ENCODE measurements at places on chromosomes 7 and 10.

- no peak for DNase-seq
These were observed 41.2 kb downstream of the TACR2 start for GRCh38 chr10:69375307-69376151.

GRCh38 chr10:71402005-71402404 lies 5.3 kb downstream of the CDH23 start:
- no peak for DNase-seq

GRCh38 chr7:143331179-143331801 lies 15.4 kb downstream of the CLCN1 start:
- no peak for DNase-seq

DNA sequence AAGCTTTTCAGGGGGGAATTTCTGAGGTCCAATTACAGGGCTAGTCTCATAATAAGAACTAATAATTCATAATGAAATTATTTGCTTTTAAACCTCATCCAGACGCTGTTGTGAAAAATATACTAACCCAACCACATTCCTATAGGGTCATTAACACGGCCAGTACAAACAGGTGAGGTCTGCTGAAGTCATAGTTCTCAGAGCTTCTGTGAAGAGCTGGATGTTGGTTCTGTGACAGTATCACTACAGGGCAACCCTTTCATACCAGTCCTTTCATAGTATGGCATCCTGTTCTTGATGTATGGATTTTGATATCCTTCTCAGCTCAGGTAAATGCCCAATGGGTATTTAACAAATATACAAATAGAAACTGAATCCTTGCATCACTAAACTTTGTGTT lies 62.3 kb upstream of the FAM133B start:
- DNase-seq: no peak

DNA sequence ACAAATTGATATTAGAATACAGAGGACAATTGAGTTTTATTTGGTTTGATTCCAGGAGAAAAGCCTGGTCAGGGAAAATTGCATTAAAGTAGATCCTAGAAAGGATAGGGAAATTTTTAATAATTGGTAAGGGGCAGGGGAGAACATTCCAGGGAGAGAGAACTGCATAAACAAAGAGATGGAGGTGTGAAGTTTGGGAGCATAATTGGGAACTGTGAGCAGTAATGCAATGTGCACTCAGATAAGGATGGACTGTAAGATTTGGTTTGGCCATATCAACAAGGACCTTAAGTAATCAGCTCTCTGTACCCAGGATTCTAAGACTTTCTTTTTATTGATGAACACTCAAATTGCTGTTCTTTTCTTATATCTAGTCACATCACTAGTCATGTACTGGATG lies 41.4 kb downstream of the ZMYND11 start:
- DNase-seq: no peak

DNA sequence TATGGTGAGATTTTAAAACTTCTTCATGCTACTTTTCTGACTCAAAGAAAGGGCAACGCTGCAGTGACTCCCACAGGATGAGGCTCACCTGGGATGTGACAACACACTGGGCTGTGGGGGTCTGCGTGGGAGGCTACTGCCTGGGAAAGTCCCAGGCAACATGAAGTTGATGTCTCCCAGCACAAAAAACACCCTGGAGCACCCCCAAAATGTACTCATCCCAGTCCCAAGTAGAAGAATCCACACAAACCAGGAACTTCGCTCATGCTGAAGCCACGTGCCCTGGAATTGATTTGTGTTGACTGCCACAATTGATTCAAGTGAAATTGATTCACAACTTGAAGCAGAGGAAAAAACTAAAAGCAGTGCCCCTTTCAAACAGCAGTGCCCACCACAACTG lies 24.9 kb upstream of the PTPRN2 start:
- DNase-seq: no peak

- DNase-seq: no peak
These were observed 14.2 kb downstream of the UCMA start for GRCh38 chr10:13219685-13220670.

- DNase-seq: no peak
These were observed 68.5 kb downstream of the TET1 start for GRCh38 chr10:68628576-68629127.

DNA sequence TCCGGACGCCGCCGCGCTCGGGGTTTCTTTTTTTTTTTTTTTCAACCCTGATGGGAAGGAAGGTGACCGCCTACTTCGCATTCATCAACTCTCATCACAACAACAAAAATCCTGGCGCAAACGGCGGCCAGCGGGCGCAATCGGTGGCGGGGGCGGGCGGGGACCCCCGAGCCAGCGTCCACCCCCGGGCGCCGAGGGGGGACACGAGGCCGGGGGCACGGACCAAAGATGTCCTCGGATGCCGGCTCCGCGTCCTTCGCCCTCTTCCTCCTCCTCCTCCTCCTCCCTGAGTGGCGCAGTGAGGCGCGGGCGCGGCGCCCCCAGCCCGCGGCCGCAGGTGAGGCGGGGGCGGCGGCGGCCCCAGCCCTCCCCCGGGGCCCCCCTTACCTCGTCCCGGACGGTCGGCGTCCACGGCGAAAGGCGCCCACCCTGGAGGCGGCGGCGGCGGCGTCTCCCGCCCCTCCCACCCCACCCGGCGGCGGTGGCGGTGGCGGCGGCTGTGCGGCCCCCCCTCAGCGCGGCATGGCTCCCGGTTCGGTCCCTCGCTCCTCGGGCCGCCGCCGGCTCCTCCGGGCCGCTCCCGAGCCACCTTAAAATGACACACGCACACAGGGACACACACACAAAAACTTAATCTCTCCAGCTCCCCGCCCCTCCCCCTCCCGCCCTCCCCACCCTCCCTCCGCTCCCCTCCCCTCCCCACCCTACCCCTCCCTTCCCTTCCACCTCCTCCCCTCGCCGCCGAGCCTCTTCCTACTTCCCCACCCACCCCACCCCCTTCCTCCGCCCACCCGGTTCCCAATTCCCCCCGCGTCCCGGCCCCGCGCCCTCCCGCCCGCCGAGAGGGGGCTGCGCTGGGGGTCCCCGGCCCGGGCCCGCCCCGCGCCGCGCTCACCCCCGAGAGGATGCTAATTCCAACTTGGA lies at the start of gene CTBP2:
Gene CTBP2, minus strand, starts transcription at position 632 of the 924 bp plus-strand sequence.
- DNase-seq: no peak

- DNase-seq: no peak
These were observed 3.3 kb upstream of the SUN1 start for GRCh38 chr7:828793-829561.

- no peak for DNase-seq
These were observed 92.0 kb downstream of the FAM53B start for GRCh38 chr10:124652200-124652599.

- DNase-seq: no peak
These were observed 180.5 kb downstream of the NRP1 start for GRCh38 chr10:33153968-33154327.

GRCh38 chr7:139679731-139680594 lies 97.8 kb downstream of the HIPK2 start:
- no peak for DNase-seq

GRCh38 chr10:21724020-21724589 lies 190.1 kb downstream of the MLLT10 start:
- DNase-seq: no peak

GRCh38 chr10:112361951-112362751 lies 11.8 kb upstream of the ACSL5 start:
- DNase-seq: no peak

- DNase-seq: no peak
These were observed 20.5 kb upstream of the PITRM1 start for GRCh38 chr10:3192856-3193635.

DNA sequence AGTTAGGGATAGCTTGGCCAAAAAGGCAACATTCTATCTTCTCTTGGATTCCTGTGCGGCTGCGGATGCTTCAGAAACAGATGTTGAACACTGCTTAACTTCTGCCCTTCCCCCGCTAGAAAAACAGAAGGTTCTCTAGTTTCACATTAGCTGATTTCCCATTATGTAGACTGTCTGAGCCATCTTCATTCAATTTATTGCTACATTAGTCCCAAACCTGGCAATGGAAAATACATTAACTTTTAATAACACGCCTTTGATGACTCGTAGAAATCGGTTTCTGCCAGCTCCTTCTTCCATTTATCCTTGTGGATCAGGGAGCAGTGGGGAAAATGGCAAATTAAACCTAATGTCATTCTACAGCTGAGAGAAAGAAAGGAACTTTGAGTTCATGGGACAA lies 119.9 kb downstream of the SLC16A9 start:
- no peak for DNase-seq

GRCh38 chr10:52571516-52572182 lies 200.9 kb downstream of the MBL2 start:
- no peak for DNase-seq

- DNase-seq: no peak
These were observed 17.4 kb upstream of the PRKCQ start for GRCh38 chr10:6597478-6597877.

DNA sequence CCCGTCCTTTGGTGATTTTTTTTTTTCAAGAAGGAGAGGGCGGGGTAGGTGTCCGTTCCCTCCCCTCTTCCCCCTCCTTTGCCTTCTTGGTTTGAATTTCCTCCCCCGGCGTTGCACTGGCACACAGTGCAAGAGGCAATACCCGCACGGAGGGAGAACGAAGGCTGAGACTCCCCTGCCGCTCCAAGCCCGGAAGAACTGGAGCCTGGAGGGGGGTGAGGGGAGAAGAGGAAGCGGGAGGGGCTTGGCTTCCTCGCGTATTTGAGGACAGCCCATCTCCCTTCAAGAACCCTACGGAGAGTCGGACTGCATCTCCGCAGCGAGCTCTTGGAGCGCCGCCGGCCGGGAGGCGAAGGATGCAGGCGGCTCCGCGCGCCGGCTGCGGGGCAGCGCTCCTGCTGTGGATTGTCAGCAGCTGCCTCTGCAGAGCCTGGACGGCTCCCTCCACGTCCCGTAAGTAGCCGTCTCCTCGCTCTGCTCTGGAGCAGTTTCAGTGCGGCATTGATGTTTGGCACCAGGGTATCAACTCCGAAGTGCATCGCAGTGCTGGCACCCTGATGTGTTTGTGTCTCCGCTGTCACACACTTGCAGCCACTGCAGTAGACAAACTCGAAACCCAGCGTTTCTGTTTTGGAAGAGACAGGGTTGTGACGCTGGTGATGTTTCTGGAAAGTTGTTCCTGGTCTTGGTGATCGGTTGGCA lies at the start of gene CNTNAP2:
Gene CNTNAP2, plus strand, starts transcription at position 281 of the 702 bp plus-strand sequence. Its CDS starts 76 bp downstream, at position 357.
- no peak for DNase-seq

DNA sequence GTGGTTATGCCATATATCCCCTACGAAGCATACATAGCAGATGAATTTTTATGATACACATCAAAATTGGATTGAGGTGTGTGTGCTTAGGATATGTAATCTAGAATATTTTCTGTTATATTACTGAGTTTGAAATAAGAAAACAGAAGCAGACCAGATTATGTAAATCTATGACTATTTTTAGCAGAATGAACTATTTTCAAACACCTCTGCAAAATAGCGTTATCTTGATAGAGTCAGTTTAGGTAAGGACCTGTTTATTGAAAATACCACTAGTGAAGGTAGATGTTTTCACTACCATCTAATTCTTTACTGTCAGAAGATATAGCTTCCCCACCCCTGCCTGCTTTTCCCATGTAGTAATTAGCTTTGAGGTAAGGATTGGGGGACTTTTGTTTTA lies 9.1 kb downstream of the LANCL2 start:
- DNase-seq: no peak

GRCh38 chr10:34821587-34822585 lies 6.8 kb upstream of the PARD3 start:
- DNase-seq: no peak

DNA sequence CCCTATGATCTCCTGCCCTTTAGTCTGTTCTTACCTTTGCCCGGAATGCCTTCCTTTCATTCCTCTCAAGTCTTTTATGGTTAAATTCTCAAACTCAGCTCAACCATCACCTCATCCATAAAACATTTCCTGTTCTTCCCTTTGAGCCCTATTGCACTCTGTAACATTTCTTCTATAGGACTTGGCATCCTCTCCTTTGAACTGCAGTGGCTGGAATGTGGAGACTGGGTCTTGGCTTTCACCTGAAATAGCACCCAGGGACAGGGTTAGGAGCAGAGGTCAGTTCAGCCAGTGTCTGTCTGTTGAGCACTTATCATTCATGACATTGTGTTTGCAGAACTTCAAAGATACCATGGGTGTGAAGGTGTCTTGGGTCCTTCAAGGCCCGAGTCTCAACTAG lies 7.2 kb downstream of the NFE2L3 start:
- DNase-seq: no peak

DNA sequence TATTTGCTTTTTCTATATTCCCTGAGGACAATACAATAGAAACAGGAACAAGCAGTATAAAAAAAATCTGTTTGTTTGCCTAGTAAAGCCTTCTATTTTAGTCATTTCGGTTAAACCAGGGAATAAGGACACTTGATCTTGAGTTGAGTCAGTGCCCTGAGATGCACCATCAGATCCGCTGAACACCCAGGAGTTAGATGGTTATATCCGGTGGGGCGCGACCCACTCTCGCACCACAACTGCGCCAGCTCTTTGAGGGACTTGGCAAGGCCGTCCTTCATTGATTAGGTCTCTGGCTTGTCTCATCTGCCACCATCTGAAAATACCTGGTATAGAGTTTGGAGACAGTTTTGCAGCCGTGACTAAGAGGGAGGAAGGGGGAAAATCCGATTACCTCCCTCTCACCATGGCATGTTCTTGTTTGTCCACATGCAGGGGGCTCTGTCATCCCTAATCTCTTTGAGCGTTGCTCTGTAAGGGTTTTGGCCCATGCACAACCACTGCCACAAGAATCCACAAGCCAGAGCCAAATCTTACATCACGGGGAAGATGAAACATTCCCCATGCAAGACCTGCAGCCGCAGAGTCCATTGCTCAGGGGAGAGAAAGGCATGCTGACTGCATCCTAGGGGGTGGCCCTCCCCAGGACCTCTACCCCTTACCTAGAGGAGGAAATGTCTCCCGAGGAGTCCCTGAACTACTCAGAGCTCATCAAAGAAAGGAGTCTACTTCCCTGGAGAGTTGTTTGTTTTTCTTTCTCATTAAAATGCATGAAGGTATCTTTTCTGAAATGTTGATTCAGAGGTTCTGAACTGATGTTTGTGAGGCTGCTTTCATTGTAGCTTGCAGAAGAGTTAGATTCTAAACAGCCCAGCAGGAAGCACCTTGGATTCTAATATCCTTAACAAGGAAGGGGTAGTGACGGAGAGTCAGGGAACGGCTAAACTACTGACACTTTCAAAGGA lies 101.6 kb upstream of the FAM171A1 start:
- no peak for DNase-seq

DNA sequence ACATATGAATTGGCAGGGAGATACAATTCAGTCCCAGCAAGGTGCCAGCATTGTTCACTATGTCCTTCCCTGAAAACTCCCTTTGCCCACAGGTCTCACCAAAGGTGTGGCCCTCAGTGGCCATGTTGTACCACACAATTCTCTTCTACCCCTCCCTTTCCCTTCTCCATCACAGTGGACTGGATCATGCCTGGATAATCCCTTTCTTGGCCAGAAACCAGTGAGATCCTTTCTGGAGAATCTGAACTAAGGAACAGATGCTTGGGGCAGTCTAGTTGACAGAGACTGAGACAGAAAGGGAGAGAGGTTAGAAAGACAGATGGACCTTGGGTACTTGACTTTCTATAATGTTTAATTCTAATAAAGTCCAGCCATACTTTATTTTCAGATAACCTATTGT lies 9.5 kb downstream of the NMT2 start:
- no peak for DNase-seq
